ENCODE measurements at places on chromosomes 5 and 9.

DNA sequence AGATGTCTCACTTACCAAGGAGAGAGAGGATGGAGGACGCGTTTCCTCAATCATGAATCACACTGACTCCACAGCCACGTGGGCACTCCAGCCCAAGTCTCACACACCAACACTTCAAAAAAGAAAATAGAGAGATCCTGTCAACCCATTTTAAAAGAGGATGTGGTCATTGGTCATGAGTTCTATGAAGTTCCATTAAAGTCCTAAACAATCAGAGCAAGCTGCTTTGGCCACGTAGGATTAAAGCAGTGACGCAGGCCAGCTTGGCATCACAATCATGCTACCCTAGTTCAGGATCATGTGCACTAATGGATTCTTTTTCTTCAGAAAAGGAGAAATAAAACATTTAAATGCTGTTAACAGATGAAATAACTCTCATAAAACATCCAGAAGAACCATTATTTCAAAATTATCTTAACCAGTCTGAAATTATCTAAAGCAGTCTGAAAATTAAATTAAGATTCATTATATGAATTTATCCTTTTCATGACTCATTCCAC is 108.1 kb downstream of the SEMA5A start:
- no peak for DNase-seq

GRCh38 chr5:126984632-126985031 is 45.7 kb downstream of the MARCHF3 start:
- no peak for DNase-seq

DNA sequence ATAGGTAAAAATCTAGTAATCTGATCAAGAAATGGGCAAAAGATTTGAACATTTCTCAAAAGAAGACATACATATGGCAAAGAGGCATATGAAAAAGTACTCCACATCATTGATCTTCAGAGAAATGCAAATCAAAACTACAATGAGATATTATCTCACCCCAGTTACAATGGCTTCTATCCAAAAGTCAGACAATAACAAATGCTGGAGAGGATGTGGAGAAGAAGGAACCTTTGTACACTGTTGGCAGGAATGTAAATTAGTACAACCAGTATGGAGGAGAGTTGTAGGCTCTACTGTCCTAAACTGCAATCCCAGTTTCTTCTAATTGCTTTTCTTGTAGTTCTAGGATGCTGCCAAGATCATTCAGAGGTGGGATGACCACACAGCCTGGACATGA is 193.5 kb upstream of the RFX3 start:
- no peak for DNase-seq

- DNase-seq, result no peak
Measured at GRCh38 chr9:115531410-115532125, 413.6 kb upstream of the TNC start.

- DNase-seq, result peak; percentile 78
Measured at GRCh38 chr9:83620841-83621636, 1.9 kb upstream of the IDNK start.

GRCh38 chr9:77495834-77496671 is 152.1 kb downstream of the GNA14 start:
- DNase-seq, result no peak

GRCh38 chr5:169116961-169117461 is 183.9 kb downstream of the SLIT3 start:
- DNase-seq, result no peak

GRCh38 chr5:158265931-158266700 is 407.2 kb upstream of the CLINT1 start:
- no peak for DNase-seq

GRCh38 chr9:14488421-14489190 is 174.7 kb upstream of the NFIB start:
- DNase-seq, result no peak

GRCh38 chr9:21402386-21403251 is 6.3 kb upstream of the IFNA8 start:
- DNase-seq, result no peak

DNA sequence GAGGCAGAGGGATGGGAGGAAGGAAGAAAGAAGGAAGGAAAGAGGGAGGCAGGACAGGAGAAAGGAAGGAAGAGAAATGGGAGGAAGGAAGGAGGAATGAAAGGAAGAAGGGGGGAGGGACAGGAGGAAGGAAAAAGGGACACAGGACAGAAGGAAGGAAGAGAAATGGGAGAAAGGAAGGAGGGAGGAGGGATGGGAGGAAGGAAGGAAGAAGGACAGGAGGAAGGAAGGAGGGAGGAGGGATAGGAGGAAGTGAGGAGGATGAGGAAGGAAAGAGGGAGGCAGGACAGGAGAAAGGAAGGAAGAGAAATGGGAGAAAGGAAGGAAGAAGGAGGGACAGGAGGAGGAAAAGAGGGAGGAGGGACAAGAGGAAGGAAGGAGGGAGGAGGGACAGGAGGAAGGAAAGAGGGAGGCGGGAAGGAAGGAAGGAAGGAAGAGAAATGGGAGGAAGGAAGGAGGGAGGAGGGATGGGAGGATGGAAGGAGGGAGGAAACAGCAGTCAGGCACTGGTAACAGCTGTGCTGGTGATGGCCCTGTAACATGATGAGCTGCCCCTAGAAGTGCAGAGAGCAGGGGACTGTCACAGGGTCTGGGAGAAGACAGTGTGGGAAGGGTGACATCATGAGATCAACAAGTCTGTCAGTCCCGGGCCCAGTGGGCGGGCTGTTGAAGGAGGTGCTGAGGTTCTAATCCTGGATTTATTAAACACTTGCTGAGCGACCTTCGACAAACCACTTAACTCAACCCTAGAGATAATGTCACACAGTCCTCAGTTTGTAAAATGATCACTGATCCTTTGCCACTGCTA is 10.7 kb upstream of the IRX1 start:
- no peak for DNase-seq

GRCh38 chr5:180205916-180206315 is 3.1 kb downstream of the RASGEF1C start:
- no peak for DNase-seq

DNA sequence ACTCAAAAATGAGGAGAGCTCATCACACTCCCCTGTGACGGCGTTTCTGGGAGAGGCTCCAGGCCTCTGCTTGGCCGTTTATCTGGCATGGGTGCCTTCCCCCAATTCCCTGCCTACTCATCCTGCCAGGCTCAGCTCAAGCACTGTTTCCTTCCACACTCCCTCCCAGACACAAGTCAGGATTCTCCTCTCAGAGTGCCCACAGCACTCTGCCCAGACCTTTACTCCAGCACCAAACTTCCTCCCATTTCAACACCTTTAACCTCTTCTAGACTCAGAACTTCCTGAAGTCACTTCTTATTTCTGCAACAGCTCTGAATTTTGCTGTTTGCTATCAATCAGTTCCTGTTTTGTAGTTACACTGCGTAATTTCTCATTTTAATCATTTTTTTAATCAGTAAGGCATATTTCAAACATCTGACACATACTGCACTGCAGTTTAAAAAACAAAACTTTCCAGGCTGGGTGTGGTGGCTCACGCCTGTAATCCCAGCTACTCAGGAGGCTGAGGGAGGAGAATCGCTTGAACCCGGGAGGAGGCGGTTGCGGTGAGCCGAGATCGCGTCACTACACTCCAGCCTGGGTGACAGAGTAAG is 16.0 kb downstream of the TRMO start:
- DNase-seq, result peak; percentile 26

DNA sequence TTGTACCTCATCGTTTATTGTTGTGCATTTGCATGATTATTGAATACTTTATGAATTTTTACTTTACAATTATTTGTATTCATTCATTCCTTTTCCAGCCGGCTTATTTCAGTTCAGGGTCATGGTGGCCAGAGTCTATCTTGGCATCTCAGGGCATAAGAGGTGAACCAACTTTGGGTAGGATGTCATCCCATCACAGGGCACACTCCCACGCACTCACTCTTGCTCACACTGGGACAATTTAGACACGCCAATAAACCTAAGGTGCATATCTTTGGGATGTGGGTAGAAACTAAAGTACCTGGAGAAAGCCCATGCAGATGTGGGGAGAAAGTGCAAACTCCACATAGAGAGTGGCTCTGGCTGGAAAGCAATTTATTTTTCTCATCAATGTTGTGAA is 158.1 kb upstream of the MAST4 start:
- no peak for DNase-seq

DNA sequence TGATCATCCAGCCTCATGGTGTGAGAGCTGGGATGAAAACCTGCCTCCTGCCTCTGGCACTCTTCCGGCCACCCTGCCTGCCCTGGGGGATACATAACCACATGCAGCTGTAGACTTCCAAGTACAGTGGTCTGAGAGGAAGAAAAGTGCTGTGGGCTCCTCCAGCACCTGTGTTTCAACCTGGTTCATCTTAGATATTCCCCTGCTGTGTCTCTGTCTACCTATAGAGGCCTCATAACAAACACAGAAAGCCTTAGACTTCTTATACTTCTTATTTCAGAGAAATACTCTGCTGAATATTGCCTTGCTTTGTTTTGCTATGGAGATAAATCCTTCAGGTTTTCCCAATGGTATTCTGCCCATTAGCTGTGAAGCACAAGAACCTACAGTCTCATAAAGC is 19.6 kb upstream of the TNFAIP8 start:
- no peak for DNase-seq

DNA sequence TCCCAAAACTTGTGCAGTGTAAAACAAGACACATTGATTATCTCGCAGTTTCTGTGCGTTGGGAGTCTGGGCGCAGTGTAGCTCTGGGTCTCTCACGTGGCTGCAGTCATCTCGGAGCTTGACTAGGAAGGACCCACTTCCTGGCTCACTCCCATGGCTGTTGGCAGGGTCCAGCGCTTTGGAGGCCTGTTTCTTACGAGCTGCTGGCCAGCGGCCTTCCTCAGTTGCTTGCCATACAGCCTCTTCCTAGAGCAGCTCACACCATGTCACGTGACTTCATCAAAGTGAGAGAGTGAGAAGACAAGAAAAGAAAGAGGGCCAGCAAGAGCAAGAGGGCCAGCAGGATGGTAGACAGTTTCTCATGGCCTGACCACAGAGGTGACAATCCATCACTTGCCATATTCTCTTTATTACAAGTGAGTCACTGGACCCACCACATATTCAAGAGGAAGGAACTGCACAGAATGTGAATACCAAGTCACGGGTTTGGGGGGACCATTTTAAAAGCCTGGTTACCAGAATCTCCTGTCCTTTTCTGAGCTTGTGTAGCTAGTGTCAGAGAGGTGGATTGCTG is 36.2 kb downstream of the MCCC2 start:
- no peak for DNase-seq

DNA sequence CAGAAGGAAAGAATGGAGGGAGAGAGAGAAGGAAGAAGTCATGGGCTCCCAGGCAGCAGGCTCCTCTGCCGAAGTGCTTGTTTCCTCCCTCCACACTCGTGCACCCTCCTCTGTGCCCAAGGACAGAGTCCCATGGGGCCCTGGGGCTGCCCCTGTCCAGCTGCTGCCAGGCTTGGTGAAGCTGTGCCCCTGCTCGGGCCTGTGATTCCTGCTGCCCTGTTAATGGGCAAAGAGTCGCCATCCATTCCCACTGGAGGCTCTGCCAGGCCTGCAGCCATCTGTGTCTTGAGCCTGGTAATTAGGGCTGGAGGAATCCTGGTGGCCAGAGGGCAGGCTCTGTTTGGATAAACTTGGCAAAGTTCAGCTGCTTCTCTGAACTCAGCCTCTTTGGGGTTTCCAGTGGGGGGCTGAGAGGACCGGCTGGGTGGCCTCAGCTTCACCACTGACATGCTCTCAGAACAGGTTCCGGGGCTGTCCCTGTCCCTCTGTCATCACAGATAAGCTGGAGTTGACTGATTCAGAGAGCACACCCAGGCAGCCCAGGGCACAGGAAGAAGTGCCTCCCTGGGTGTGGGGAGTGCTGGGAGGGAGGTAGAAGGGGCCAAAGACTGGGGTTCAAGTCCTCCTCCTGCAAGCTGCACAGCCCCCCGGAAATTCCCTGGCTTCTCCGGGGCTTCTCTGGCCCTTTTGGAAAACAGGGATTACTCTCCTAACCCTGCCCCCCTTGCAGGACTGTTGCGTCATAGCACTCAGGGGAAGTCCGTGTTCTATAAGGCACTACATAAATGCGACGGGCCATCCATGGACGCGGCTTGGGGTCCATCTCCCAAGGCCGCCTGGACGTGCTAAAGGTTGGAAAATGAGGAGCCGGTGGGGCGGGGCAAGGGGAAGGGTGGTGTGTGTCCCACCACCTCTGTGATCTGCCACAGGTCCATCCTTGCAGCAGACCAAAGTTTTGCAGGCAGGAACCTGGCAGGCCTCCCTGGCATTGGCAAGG is 154.8 kb downstream of the PAX5 start:
- DNase-seq, result peak; percentile 67

DNA sequence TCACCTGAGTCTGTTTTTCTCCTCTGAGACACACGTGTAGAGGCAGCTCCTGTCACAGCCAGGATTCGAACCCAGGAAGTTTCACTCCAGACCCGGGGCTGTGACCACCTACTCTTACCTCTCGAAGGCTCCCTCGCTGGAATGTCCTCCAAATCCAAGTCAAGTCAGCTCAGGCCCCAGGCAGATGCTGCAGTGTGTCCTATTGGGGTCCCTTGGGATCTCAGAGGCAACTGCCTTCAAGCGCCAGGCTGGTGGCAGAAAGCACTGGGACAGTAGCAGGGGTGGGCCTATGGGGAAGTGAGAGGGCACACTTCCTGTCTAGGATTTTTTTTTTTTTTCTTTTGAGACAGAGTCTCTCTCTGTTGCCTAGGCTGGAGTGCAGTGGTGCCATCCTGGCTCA is 762 bp upstream of the ST6GALNAC4 start:
- DNase-seq, result no peak

- no peak for DNase-seq
Measured at GRCh38 chr9:21968331-21969010, 25.7 kb downstream of the CDKN2A start.

GRCh38 chr9:18666348-18666747 is 192.4 kb downstream of the ADAMTSL1 start:
- DNase-seq, result no peak

Measured in hematopoietic multipotent progenitor cell treated with erythropoietin and hydrocortisone succinate and interleukin-3 and kit ligand, for 8 days (in vitro differentiated cells).